ENCODE measurements at places on chromosomes 4 and X. TPM values are rescaled to one million over a fixed set of nuclear protein-coding genes. Genes with fewer than 3 reads are reported as not detected.

GRCh38 chr4:54063229-54063628 is 1.2 kb downstream of the CHIC2 start:
- no peak for DNase-seq

- no peak for DNase-seq
These were observed 13.4 kb downstream of the TBC1D9 start for GRCh38 chr4:140742838-140743193.

- no peak for DNase-seq
These were observed 37.8 kb downstream of the SEPTIN6 start for GRCh38 chrX:119655125-119655524.

DNA sequence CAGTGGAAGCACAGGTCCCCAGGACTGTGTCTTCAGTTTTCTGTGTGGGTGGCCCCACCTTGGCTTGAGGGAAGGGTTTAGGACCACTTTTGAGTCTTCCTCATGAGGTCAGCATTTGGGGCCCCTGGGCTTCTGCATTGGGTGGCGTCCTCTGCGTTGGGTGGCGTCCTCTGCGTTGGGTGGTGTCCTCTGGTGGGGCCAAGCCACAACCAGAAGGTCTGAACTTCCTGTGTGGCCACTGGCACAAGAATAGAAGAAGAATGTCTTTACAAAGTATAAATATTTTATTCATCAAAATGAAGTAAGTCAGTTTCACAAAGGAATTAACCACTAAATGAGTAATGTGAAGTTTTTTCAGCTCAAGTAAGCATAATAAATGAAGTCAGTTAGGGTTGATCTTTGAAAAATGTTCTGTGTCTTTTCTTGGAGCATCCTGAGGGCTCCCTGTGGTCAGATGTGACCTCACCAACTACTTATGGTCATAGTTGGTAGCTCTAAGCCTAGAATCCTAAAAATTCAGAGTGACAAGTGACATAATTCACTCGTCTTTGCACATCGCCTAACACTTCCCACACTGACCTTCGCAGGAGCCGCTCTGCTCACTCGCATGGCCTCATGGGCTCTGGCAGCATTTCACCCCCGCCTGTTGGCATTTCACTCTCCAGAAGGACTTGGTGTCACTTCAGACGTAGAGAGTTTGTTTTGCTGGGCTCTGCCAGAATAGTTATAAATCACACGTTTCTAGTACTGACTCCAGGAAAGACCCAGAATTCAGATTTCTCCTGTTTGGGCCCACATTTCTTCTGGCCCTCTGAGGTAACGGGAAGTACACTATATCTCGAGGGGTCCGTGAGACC is 39.0 kb upstream of the HGFAC start:
- no peak for DNase-seq

- DNase-seq: no peak
These were observed 115.0 kb upstream of the LDB2 start for GRCh38 chr4:17013382-17014006.

- DNase-seq: no peak
These were observed 15.6 kb downstream of the LAMTOR3 start for GRCh38 chr4:99878604-99879003.

DNA sequence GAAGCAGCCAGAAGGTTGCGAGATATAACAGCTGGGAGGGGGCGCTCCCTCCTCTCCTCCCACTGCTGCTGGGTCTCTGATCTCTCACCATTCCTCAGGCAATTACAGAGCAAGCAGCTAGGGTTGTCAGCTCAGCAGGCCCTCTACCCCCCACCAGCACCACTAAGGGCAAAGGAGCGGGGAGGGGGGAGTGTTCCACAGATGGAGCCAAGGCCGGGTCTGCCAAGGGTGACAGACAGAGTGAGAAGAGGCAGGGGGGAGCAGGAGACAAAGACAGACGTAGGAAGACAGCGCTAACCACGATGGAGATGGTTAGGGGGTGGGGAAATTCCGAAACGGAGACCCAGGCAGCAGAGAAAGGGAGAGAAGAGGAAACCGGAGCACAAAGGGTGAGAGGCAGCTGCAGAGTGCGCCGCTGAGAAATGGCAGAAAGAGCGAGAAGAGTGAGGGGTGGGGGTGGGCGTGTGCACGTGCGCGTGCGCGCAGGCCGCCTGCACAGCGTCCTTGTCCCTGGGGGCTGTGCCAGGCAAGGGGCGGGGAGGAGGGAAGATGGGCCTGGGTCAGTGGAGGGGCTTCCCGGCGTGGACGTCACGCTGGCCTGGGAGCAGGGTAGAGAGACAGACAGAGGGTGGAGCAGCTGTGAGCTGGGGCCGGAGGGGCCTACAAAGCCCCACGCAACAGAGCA is 6.9 kb downstream of the L1CAM start:
- no peak for DNase-seq

The SUPT20HL2 gene
- total RNA-seq: not detected

The GASK1B gene
- total RNA-seq: 7.0 TPM

The SCD5 gene
- total RNA-seq: 0.87 TPM

The TIMM8A gene
- 22.0 TPM for total RNA-seq

All from right lobe of liver (tissue), 6 donors.